ENCODE measurements at places on chromosomes 3 and 15.

- peak; percentile 30 for DNase-seq
Observed at GRCh38 chr3:157573780-157574378, 70.7 kb upstream of the VEPH1 start.

GRCh38 chr3:81658322-81658997, 103.0 kb downstream of the GBE1 start:
- no peak for DNase-seq

DNA sequence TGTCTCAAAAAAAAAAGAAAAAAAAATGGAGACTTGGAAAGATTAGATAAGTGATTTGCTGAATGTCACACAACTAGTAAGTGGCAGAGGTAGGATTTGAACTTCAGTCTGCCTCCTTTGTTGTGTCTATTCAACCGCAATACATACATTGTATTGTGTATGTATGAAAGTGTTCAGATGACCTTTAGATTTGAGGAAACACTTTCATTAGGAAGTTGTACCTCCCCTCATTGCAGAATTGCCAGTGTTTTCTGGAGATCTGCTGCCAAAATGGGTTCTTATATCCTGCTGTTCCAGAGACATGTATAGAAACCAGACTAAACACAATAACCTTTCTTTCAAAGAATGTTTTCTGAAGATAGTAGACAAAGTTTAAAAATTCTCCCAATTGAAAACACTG, 247.4 kb upstream of the TBL1XR1 start:
- no peak for DNase-seq

DNA sequence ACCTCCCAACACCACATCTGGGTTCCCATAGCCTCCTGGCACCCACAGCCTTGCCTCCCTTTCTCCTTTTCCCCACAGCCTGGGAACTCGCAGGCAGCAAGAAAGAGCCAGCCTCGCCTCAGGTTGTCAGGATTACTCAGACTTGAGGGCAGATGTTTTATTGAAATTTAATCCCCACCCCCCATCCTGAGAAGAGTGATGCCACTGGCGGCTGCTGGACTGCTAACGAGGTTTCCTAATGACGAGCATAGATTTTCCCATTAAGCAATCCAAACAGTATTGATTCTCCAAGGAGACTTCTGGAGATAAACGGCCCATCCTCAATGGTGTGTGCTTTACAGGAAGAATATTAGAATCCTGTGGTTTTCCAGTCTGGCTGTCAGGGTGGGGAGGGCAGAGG, 13.7 kb downstream of the SHF start:
- DNase-seq, result no peak

- no peak for DNase-seq
Observed at GRCh38 chr3:70608434-70608833, 296.0 kb upstream of the MDFIC2 start.

- DNase-seq, result no peak
Observed at GRCh38 chr15:31294067-31294466, 32.6 kb upstream of the KLF13 start.
